ENCODE measurements at places on chromosomes 2 and 18.

- no peak for DNase-seq
Observed at GRCh38 chr2:220300806-220301205, 673.4 kb downstream of the SLC4A3 start.

DNA sequence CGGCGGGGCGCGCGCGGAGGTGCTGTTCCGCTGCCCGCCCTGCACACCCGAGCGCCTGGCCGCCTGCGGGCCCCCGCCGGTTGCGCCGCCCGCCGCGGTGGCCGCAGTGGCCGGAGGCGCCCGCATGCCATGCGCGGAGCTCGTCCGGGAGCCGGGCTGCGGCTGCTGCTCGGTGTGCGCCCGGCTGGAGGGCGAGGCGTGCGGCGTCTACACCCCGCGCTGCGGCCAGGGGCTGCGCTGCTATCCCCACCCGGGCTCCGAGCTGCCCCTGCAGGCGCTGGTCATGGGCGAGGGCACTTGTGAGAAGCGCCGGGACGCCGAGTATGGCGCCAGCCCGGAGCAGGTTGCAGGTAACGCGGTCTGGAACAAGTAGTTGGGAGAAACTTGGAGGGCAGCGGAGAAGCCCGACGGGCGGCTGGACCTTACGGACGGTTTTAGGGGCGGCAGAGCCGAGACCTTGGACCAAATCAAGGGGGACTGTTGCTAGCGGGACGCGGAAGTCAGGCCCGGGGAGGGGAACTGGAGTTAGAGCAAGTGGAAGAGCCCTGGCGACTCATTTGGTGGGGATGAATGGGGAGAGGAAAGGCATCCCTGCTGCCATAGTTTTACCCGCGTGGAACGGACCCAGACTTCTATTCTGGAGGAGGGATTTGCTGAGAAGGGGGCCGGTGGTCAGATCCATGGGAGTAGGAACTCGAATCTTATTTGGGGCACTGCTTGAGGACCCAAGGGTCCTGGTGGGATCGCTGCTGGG is 573 bp downstream of the IGFBP2 start:
- no peak for DNase-seq

DNA sequence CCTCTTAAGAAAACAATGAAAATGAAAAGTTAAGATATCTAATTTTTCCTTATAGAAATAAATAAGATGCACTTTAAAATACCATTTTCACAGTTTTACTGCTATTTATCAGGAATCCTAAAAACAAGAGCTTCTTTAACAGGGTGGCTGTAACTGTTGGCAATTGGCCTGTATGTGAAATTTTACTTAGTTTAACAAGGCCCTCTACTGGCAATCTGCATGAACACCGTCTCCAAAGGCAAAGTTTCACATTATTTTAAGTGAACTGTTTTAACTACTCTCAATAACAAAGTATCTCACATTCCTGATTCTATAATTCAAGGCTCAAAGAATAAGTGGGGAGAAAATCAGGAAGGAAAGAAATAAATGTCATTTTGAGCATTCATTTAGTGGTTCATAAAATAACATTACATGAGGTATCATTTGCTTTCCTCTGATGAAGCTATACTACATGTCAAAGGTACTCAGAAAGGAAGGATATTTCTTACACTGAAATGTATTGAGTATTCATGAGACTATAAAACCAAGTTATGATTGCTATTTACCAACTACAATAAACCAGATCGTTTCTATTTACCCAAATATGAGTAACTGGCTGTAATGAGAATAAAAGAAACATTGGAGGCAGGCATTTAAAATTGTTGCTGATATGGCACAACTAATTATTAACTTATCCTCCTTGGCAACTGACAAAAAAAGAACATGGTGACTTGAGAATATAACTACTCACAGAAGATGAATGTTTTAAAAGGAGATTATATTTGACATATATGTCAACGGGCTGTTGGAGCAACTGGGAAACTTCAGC is 7.0 kb downstream of the NCKAP5 start:
- no peak for DNase-seq

DNA sequence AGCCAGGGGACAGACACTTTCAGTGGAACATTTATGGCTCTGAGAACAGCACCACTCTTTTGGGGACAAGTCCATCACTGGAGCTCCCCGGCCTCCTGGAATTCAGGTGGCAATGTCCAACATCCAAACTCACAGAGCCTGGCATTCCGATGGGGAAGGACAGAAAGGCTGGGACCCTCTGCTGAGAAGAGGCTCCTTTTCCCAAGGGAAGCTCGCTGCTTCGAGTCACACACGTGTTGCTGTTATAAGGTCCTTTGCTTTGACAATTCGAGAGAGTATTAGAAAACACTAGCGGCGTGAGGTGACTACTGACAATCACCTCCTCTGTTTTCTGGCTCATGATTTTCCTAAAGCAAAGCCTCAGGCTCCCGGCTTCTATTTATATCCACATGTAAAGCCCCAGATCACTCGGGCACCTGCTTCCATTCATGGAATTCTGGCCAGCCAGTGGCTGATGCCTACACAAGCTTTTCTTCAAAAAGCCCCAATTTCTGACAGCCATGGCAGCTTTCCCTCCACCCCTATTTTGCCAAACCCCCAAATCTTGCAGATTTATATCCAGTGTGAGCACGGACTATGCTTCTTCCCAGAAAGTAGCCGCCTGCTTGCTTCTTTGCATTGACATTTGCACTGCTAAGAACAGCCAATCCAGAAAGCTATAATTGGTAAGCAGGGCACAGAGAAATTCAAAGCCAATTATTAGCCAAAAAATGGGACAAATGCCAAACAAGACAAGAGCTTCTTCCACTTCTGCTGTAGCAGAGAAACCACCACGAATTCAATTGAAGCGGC is 67.3 kb downstream of the NDUFA10 start:
- DNase-seq, result no peak

GRCh38 chr18:68233018-68233417 is 481.9 kb downstream of the TMX3 start:
- DNase-seq, result no peak

- no peak for DNase-seq
Observed at GRCh38 chr2:159879051-159879604, 81.1 kb upstream of the CD302 start.

DNA sequence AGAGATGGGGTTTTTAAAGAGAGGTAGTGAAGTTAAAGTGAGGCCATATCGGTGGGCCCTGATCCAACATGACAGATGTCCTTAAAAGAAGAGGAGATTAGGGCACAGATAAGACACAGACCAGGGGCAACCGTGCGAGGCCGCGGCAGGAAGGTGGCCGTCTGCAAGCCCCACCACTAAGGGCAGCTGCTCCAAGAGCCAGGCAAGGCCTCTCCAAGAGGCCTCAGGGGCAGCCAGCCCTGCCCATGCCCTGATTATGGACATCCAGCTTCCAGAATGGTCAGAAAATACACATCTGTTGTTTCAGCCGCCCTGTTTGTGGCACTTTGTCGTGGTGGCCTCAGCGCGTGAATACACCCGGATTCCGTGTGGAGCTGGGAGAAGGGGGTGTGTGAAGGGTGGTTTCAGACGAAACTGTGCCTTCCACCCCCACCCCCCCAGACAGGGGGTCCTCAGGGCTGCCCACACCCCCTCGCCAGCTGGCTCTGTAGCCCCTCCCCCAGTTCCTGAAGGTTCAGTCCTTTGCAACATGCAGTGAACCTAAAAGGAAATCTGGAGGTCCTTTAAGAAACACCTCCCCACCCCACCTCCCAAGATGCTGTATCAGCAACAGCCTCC is 74.1 kb upstream of the SMAD7 start:
- no peak for DNase-seq

GRCh38 chr2:216557820-216558219 is 59.2 kb downstream of the RPL37A start:
- DNase-seq, result no peak

- DNase-seq, result peak; percentile 25
Observed at GRCh38 chr2:119174216-119174992, 15.9 kb upstream of the C1QL2 start.

DNA sequence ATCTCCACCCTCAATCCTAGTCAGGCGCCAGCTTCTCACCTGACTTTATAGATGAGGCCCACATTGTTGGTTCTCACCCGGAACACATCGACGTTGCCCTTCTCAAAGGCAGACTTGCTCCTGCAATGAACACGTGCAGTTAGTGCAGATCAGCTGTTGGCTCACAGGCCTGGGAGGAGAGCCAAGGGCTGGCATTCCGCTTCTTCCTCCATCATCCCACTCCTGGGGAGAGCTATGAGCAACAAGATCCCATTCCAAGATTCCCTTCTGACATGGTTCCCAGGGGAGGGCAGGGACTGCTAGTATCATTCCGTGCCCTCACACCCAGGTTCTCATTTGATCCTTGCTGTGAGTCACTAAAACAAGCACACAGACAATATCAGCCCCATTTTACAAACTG is 15.1 kb downstream of the LOXHD1 start:
- no peak for DNase-seq

- no peak for DNase-seq
Observed at GRCh38 chr2:1498176-1498575, 84.9 kb downstream of the TPO start.

DNA sequence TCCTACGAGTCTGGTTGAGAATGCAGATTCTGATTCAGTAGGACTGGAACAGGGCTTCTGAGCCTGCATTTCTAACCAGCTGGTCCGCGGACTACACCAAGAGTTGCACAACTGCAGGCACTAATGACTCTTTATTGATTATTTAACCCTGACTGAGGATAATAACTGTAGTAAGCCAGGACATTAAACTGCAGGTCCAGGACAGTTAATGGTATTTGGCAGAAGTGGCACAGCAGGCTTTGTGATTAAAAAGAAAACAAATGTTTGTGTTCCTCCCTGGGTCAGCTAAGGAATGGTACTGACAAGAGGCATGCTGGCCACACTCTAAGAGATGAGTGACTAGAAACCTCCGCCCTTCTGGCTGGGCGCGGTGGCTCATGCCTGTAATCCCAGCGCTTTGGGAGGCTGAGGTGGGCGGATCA is 59.4 kb downstream of the ALPK2 start:
- no peak for DNase-seq

GRCh38 chr2:8584174-8585066 is 97.4 kb upstream of the ID2 start:
- DNase-seq, result no peak

GRCh38 chr2:109659396-109660045 is 45.4 kb downstream of the SOWAHC start:
- DNase-seq, result no peak

GRCh38 chr2:229586012-229586411 is 128.3 kb downstream of the DNER start:
- DNase-seq, result no peak

DNA sequence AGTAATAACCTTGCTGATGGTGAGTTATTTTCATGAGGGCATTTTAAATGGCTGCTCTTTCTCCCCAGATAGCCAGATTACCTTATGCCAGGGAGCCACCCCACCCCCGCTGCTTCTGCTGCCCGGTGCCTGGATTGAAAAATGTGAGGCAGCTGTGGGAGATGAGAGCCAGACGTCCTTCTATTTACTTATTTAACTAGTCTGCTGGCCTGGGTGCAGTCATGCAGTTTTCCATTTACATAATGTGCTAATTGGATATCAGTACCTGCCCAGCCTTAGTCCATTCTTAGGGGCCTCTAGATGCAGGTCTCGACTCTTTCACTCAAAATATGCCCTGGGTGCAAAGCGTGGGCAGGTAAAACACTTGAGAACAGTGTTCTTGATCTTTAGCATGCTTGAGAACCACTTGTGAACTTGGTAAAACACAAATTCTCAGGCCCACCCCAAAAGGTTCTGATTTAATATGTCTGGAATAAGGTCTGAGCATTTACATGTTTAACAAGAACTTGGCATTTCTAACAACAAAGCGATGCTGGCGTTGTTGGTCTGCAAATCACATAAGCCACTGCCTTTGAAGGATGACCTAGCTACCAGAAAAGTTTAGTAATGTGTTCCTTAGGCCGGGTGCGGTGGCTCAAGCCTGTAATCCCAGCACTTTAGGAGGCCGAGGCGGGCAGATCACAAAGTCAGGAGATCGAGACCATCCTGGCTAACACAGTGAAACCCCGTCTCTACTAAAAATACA is 154.3 kb downstream of the NRP2 start:
- no peak for DNase-seq

DNA sequence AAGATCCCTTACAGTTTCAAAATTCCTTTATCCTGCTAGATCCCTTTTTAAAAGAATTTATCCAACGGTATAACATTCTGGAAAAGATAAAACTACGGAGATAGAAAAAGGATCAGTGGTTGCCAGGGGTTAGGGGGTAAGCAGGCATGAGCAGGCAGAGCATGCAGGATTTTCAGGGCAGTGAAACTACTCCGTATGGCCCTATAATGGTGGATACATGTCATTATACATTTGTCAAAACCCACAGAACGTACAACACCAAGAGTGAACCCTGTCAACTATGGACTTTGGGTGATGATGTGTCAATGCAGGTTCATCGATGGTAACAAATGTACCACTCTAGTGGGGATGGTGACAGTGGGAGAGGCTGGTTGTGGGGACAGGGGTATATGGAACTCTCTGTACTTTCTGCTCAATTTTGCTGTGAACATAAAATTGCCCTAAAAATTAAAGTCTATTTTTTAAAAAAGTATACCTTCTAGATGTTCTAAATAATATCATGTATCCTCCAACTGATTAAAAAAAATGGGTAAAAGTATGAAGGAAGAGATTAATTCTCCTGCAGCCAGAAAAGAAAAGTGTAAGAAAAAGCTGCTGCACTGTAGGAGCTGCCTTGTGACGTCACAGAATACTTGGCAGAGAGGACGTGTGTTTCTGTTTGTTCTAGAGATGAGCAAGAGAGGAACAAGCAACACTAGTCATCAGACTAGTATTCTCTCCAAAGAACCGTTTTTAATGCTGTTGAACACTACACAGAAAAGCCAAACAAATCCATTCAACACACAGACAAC is 23.6 kb downstream of the ANKRD44 start:
- DNase-seq, result no peak

- no peak for DNase-seq
Observed at GRCh38 chr18:78199611-78200010, 780.0 kb upstream of the SALL3 start.

- no peak for DNase-seq
Observed at GRCh38 chr18:77138270-77138669, 5.7 kb upstream of the MBP start.

DNA sequence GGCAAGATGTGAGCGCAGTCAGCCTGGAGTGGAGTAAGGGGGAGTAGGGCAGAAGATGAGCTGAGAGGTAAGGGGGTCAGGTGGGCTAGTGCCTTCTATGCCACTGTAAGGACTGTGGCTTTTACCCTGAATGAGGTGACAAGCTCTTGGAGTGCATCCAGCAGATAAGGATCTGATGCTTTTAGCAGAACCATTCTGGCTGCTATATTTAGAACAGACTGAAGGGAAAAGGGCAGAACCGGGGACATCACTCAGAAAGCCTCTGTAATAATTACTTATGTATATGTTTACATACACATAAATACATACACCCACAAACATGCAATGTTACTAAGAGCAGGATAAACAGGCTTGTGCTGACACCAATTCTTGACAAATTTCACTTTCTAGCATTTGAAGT is 124.8 kb downstream of the DTNB start:
- DNase-seq, result no peak

Measured in stimulated activated CD4-positive, alpha-beta T cell treated with anti-CD3 and anti-CD28 coated beads, Interleukin-15, amount 100 ng/mL, for 1 hour (primary cell).